ENCODE measurements at places on chromosomes 5 and 9.

DNA sequence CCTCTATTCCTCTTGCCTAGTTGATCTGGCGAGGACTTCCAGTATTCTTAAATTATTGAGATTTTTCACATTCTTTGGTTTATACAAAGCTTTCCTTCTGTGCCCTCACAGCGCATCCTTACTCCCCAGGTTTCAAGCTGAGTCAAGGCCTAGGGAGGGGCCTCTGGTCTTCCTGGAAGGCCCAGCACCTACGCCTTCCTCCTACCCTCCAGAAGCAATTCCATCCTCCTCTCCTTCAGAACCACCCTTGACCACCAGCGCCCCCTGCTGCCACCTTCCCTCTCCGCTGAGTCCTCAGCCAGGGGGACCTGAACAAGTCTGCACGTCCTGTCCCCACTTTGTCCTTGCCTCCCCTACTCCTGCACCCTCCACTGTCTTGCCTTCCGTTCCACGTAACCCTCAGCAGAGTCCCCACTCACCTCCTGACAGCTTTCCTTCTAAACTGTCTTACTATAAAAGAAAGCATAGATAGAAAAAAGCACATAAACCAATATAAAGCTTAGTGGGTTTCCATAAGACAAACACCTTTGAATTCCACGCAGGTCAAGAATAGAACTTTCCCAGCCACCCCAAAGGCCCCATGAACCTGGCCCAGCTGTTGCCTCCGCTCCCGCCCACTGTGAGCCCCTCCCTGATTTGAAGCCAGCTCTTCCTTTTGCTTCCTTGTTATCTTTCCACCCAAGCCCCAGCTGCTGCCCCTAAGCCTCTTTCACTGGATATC is 63.0 kb upstream of the CTSL start:
- DNase-seq = no peak

DNA sequence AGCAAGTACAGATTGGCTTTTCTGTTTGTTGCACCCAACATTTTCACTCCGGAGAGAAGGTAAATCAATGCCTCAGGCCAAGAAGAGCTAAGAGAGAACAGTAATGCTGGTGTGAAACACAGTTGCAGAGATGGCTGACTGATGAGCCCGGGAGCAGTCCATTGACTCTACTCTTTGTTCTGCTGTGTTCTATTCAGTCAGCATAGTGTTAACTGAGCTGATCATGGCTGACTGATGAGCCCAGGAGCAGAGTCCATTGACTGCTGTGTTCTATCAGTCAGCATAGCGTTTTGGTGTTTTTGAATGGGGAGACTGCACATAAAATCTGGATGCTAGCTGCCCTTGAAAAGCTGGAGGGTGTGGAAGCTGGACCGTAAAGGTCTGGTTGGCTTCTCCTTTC is 141.4 kb downstream of the FRMD3 start:
- no peak for DNase-seq

DNA sequence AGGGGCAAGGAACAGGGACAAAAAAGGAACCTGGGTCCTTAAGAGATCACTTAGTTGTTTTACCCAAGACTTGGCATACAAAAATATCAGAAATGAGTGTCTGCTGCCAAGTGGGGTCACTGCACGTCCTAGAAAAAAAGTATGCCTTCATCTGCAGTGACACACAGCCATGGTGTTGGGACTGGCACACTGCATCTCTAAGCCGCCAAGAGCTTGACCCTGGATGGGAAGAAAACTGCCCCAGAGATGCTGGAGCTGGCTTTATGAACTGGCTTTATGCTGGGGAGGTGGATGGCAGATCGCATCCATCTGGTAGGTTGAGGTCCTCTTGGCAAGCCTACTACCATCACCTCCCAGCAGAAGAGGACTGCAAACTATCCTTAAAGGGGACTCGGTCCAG is 51.7 kb downstream of the IRF1 start:
- DNase-seq = no peak

GRCh38 chr9:130431536-130432303 is 13.0 kb upstream of the ASS1 start:
- DNase-seq = no peak

DNA sequence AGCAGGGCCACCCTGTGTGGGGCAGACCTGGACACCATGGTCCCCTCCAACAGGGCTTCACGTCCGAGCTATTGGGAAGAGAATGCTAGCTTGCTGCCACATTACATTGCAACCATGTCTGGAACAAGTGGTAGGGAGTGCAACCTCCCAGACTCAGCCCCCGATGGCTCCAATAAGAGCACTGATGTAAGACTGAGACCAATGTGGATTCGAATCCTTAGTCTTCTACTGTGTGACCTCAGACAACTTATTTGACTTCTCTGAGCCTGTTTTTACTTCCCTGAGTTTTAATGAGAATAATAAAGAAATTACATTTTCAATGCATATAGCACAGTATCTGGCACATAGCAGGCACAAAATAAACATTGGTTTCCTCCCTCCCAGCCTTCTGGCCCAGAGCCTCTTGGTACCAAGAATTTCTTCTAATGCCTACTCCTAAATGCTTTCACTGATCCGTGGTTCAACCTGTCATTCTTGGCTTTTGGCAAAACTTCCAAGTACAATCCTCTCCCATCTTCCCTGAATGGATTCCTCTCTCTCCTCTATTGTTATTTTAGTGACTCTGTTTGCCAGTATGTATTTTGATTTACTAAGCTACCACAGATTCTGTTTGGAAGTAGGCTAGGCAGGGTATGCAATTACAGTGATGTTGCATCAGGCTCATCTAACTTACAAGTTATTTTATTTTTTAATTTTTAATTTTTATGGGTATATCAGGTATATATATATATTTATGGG is 34.6 kb upstream of the COL15A1 start:
- no peak for DNase-seq

DNA sequence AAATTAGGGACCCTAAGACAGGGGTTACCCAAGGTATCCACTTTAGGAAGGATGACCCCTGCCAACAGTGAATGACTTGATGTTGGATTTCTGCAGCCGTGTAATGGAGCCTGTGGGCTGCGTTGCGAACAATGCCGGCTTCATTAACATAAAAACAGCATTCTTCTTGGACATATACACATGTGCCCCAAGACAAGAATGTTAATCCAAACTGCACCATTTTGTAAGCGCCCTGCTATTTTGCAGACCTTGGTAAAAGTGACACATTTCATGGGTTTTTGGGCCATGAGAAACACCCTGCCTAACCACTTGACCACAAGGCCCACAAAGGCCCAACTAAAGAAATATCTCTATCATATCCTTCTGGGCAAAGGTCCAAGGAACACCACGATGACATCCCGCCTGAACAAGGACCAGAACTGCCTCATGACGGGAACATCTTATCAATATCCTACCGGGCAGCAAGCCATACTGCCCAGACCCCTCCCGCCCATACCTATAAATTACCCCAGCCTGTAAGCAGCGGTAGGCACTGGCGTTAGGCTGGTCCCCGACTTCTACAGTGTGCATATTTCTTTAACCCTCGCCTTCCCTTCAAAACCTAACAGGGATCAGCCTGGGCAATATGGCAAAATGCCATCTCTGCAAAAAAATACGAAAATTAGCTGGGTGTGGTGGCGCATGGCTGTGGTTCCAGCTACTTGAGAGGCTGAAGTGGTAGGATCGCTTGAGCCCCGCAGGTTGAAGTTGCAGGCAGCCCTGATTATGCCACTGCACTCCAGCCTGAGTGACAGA is 9.7 kb upstream of the PDCD1LG2 start:
- no peak for DNase-seq

- DNase-seq = no peak
These were observed 34.8 kb upstream of the ANXA1 start for GRCh38 chr9:73116880-73117279.

DNA sequence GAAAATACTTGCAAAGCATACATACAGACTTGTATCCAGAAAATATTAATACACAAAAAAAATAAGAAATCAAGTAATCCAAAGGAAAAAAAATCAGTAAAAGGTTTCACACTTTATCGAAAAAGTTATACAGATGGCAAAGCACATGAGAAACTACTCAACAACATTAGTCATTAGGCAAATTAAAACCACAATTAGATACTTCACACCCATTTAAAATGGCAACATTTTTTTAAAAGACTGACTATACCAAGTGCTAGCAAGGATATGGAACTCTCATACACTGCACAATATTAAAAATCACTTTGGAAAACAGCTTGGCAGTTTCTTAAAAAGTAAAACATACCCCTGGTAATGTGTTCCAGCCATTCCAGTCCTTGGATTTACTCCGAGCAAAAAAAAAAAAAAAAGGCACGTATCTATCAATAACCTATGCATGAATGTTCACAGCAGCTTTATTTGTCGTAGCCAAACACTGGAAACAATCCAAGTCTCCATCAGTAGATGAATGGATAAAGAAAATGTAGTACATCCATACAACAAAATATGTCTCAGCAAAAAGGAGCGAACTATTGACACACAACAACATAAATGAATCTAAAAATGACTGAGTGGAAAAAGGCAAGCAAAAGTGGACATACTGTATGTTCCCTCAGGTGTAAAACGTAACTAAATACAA is 66.0 kb downstream of the GNAQ start:
- no peak for DNase-seq

DNA sequence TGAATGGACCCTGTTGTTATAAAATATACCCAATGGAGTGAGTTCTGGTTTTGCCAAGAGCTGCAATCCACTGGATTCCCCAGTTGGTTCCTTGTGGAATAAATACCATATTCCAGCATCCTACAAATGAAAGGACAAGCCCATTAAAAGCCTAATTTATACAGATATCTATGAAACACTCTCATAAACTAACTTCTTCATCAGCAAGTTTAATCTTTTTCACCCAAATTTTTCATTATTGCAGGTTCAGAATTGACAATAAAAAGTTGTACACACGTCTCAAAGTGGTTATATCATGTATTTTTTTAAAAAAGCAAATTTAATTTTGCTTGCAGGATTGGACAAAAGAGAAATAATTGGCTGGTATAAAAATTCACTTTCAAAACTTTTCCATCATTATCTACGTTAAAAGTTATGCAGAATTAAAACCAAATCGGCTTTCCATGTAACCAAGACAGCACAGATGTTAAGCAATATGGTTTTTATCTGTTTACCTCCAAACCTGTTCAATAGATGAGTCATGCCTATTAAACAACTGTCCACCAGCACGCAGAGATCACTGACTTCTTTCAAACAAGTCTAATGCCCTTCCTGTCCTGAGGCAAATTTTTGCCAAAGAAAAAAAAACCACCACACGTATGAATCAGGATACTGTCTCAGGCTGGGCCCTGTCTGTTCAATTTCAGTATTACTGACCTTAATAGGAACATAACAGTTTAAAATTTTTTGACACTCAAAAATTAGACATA is 42.5 kb downstream of the CEMIP2 start:
- no peak for DNase-seq

DNA sequence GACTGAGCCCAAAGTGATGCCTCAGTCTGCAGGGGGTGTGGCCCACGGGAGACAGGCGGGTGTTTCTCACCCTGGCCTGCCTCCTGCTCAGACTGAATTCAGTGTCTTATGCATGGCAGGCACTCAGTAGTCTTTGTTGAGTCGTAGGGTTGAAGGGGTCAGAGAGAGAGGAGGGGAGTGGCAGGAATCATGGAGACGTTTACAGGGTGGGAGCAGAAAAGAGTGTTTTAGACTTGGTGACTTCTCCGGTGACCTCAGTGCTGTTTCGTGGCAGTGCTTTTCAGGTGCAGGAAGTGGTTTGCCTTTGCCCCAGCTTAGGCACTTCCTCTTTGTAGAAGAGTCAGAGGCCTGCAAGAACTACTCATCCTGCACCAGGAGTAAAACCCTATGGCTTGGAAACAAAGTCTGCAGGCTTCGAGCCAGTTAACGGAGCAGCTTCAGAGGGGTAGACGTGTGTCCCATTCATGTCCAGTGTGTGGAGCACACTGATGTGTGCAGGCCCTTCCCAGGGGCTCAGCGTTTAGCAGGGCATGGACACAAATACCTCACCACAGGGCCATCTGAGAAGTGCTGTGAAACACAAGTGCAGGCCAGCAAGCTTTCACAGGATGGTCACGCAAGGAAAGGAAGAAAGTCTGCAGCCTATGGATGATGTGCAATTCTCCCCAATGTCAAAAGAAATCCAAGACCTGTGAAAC is 24.5 kb upstream of the SEMA4D start:
- peak; percentile 64 for DNase-seq

DNA sequence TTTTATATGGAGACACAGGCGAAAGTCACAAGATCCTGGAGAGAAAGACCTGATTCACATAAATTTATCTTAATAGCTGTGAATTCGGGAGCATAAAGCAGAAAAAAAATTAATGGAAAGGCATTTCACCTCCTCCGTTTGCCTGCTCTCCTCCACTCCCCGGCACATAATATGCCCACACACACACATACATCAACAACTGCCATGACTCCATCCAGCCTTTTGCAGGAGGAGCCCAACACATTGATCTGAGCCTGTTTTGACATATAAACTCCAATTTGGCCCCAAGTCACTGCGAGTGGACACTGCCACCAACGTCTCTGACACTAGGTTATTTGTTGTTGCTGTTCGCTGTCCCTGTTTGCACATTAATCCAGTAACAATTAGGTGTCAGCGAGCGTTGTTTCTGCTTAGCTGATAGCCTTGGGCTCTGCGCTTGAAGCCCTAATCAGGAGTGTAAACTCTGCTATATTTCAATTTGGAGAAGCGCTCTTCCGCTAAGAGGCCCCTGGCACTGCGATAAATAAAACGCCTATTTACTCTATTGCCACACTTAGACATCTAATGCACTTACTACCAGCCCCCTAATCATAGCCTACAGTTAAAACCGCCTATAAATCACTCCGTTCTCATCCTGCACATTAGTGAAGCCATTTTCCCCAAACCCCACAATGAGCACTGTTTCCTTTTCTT is 195.8 kb upstream of the TBCA start:
- DNase-seq = no peak

GRCh38 chr5:172740428-172741205 is 30.4 kb downstream of the DUSP1 start:
- no peak for DNase-seq

DNA sequence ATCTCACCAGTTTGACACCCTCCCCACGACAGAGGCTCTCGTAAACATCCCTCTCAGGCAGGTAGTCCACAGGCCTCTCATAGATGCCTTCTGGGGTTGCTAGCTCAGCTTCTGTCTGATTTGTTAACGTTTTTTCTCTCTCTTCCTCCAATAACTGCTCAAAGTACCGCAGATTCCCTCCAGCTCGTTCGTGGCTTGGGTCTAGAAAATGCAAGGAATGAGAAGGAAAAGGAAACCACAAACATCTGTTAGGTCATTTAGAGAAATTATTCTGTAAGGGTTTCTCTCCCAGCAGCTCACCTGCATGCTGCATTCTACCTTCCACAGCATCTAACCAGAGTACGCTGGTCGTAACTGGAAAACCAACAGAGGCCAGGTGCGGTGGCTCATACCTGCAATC is 18.5 kb downstream of the P4HA2 start:
- no peak for DNase-seq

DNA sequence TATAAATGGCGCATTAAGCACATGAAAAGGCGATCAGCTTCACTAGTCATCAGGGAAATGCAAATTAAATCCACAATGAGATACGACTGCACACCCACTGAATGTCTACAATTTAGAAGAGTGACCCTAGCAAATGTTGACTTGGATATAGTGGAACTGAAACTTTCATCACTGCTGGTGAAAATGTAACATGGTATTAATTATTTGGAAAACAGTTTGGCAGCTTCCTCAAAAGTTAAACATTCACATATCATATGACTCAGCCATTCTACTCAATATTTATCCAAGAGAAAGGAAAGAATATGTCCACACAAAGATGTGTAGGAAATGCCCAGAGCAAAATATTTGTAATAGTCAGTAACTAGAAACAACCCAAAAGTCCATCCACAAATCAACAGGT is 146.5 kb downstream of the LPAR1 start:
- no peak for DNase-seq
